ENCODE measurements at places on chromosomes 5 and 9.

- DNase-seq, result no peak
These were observed 47.9 kb downstream of the DEPDC1B start for GRCh38 chr5:60651872-60652620.

DNA sequence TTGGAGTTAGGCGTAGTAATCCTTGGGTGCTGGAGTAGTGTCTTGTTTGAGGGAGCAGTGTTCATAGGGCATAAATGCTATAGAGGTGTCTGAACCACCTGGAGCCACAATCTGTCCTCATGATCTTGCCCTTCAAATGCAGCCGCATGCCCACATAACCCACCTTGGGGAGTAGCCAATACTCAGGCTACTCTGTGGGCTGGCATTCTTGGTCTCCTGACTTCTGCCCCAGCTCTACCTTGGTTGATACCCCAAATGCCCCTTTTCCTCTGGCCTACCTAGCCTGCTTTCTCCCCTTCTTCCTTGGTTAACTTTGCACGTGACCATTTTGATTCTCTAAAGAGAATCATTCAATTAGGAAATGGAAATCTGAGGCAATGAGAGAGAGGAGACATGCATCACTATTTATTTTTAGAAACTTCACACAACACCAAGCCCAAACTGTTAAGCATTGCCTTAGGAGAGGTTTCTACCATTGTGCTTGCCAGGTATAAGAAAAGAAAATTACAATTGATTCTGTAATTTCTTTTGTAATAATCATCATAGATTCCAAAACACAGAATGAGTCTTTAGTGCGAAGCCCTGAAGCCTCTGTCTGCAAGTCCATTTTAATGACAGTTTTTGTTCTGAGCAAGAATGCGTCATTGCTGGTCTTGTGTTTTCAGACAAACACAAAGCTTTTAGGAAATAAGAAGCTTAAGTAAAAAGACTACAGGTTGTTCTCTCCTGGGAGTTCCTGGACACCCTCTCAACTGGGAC, 135.2 kb downstream of the C9orf152 start:
- DNase-seq, result no peak

GRCh38 chr5:130231786-130232185, 327.5 kb downstream of the CHSY3 start:
- no peak for DNase-seq

DNA sequence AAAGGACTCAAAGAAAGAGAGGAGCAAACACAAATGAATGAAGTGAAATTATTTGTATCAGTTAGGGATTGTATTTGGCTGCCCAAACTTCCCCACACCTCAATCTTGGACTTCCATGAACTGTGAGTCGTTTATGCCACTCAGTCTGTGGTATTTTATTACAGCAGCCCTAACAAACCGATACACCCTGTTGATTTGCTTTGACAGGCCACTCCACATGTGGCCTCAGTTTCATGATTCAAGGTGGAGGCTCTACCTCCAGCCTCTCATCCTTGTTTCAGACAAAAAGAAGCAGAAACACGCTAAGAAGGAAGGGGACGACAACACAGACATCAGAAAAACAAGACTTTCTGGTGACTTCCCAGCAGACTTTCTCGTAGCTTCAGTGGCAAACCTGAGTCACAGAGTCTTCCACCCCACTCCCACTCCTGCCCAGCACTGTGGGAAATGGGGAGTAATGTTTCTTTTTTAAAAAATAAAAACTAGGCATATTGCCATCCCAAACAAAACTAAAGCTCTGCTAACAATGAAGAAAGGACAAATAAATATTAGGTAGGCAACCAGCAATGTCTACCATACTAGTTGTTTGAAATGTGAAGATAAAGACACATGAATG, 52.2 kb upstream of the ABCA1 start:
- no peak for DNase-seq

DNA sequence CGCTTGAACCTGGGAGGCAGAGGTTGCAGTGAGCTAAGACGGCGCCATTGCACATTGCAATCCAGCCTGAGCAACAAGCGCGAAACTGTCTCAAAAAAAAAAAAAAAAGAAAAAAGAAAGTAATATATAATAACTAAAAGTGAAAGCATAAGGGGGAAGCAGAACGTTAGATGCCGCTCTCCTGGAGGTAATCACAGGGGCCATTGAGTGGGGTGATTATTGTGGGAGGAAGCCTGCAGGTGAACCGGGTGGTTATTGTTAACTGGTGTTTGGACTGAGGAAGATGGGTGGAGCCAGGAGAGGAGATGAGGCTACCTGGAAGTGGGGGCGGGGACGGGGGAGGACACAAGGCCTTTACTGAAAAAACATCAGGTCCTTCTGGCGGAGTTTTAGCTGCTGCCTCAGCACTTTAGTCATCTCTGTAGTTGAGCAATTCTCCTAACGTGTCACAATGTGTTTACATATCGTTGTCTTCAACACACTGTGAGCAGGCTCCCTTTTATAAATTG, 5.3 kb upstream of the TJP2 start:
- peak; percentile 6 for DNase-seq

- no peak for DNase-seq
These were observed 92.1 kb downstream of the ZCCHC7 start for GRCh38 chr9:37212435-37212834.

DNA sequence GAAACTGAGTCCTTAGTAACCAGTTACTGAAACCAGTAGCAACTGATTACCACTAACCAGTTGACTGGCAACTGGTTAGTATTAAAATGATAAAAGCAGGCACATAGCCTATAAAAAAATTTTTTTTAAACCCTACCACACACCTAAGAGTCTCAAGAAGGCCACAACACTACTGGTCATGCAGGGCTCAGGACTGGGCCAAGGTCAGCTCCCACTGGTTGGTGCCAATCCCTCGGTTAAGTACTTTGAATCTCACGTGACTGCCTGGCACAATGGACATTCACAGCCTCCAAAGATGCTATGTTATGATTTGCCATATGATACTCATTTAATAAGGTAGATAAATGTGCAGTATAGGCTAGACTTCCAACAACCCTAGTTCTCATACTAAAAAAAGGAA, 8.5 kb downstream of the ANKH start:
- DNase-seq, result no peak

DNA sequence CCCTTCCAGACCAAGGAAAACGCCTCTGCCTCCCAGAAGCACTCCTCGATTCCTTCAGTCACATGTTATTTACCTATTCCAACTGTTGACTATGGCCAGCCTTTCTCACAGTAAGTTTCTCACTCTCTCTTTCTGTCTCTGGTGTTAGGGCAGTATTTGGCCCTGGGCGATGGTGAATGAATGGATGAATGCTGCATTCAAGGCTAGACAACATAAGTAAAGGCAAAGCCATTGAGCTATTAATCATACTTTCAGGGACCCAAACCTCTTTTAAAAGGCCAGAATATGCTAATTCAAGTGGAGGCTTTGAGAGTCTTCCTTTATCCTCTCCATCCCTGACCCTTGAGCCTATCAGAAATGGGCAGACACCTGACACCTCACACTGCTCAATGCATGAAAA, 78.5 kb downstream of the SEC61B start:
- DNase-seq, result no peak

GRCh38 chr9:10633785-10634184, 21.0 kb upstream of the PTPRD start:
- DNase-seq, result no peak
